ENCODE measurements at places on chromosomes 5 and 9.
A peak's percentile ranks its signal among the peaks of the same experiment; 100 is the strongest.

DNA sequence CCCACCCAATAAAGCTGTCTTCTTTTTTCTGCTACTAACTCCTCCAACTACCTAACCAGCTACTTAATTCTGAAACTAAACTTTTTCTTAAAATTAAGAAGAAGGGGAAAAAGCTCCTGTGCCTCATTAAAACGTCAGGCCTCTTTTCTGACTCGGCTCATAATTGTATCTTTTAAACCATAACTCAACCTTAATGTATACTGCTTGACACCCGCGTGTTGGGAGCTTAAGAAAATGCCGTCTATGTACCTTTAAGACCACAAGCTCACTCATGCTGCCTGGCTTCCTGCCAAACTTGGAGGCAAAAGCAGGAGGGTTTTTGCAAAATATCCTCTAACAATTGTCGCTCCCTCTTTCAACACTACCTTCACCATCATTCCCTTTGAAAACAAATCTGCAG is 5.0 kb downstream of the EBF1 start:
- DNase-seq: peak; percentile 27

DNA sequence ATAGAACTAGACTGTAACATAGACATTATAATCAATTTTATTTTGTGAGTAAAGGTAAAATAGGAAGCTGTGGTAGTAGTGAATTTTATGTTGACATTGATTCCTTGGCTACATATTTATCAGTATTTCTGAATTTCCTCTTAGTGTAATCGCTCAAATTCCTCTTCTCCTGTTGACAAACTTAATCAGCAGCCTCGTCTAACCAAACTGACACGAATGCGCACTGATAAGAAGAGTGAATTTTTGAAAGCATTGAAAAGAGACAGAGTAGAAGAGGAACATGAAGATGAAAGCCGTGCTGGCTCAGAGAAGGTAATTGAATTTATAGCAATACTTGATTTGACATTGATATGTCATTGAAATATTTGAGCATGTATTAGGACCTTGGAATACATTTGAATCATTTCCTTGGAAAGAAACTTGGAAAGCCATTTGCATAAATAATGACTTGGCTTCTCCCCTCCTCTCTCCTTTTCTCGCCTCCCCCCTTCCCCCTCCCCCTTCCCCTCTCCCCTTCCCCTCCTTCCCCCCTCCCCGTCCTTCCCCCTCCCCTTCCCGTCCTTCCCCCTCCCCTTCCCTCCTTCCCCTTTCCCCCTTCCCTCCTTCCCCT is 75.5 kb downstream of the GPBP1 start:
- no peak for DNase-seq

DNA sequence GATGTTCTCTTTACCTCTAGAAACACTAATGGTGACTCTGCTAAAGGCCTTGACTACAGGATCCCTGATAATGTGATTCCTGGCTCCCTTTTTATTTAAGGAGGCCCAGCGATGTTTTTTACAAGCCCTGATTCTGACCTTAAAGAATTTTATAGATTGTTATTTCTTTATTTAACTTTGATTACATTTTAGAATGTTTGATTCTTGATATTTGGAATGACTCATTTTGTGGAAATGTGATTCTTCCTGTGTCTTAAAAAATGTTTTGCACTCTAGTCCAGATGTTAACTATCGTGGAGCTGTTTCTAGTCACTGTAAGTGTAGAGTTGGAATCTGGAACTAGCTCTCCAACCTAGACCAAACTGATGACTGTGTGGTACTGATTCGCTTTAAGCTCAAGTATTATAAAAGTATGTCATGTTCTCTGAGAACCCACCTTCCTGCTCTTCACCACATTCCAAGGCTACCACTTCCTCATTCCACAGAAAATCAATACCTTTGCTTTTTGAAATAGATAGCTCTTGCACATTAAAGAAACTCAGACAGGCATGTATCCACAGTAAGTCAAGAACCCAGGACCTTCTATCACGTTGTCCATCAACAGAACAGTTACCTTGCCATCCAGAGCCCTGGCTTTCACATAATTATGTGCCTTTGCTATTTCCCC is 65.2 kb downstream of the JMY start:
- no peak for DNase-seq

DNA sequence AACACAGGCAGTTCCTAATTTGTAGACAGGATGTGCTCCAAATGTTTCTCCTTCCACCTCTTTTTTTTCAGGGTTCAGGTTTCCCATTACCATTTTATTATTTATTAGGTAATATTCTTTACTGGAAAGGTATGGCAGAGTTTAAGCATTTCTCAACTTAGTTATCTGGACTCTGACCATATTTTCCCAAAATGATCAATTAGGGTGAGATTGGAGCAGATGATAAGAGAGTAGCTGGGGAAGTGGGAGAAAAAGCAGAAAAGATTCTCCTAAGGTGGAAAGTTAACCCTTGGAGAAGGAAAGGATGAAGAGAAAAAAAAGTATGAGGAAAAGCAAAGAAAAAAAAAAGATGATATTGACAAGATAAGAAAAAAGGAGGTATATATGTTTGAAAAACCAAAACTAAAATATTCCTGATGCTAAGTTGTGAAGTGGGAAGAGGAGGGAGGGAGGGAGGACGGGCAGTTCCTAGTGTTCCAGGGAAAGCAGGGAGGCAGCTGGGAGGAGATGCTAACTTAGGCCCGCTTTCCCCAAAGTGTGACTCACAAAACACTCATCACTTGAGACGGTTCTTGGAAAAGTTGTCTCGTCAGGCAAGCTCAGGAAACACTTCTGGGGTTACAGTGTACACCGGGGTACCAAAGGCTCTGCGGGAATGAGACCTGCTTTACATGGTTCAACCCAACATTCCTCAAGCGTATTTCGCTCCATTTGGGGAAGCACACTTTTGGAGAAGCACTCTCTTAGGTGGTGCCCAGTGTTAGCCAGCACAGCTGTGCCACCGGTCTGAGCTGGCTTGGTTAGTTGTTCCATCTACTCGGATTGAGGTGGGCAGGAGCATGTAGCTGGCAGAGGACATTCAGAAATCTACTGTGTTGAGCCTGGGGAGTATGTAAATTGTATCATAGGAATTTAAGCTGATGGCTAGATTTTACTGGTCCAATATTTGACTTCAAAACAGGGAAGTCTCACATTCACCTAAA is 35.1 kb downstream of the B4GALT1 start:
- DNase-seq: no peak

DNA sequence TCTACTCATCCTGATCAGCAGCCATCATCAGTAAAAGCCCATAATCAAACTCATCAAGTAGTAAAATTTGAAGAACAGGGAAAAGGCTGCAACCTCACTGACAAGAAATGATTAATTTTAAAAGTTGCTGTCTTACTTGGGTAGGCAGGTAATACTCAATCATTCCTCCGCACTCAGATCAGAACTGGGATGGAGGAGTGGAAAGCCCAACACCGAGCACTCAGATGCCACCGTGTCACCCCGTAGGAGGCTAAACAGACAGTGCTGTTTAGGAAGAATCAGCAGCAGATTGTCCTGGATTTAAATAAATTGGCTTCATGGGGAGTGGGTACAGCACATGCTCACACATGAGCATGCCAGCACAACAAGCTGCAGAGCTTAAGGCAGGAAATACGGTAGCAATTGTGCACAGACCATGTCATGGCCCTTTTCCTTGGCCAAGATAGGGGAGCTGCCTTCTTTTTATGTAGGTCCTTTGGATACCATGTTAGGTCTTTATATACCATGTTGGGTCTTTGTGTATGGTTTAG is 92.6 kb upstream of the CDH6 start:
- no peak for DNase-seq

- no peak for DNase-seq
These were observed 83.8 kb upstream of the RAPGEF1 start for GRCh38 chr9:131823701-131824146.

GRCh38 chr5:98309785-98310598 is 463.5 kb upstream of the RGMB start:
- DNase-seq: no peak

DNA sequence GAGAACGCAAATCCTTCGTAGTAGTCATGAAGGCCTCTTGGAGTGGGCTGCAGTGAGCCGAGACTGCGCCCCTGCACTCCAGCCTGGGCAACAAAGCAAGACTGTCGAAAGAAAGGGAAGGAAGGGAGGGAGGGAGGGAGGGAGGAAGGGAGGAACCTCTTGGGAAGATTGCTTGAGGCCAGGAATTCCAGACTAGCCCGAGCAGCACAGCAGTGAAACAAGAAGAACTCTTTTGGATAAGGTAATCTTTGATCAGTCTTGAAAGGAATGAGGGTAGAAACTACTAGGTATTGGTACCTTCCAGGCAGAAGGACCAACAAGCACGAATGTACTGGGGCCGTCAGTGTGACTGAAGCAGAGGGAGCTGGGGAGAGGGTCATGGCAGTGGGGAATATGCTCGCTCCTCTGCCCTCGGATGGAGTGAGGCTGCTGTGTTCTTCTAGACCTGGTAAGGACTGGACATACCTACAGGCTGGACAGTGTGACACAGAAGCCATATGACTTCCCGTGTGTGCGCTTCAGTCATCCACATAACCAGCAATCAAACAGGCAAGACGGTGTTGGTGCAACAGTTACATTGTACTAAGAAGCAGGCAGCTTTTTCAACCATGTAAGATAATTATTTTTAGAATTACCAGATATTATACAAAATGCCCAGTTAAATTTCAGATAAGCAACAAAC is 45.2 kb downstream of the P4HA2 start:
- DNase-seq: no peak

GRCh38 chr5:96703995-96704394 is 41.8 kb downstream of the CAST start:
- DNase-seq: no peak

DNA sequence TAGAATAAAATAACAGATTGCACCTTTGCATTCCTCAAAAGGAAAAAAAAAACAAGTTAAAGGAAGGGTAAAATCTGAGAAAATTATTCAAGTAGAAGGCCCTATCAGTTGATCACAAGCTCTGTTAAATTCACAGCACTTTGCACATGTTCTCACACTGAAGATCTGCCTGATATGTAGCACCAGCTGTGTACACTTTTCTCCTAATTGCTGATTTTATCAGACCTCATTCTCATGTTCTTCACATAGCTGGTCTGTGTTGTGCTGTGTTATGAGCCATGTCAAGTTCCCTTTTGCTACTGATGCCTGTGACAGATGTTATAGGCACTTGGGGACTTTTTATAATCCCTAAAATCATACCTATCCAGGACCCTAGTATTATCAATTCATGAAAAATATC is 390.4 kb upstream of the PRR16 start:
- no peak for DNase-seq

- no peak for DNase-seq
These were observed 122.5 kb downstream of the SLC1A3 start for GRCh38 chr5:36728697-36729543.

GRCh38 chr5:161562446-161562845 is 15.9 kb upstream of the GABRB2 start:
- DNase-seq: no peak

- no peak for DNase-seq
These were observed 510 bp downstream of the NOXA1 start for GRCh38 chr9:137423514-137424291.

DNA sequence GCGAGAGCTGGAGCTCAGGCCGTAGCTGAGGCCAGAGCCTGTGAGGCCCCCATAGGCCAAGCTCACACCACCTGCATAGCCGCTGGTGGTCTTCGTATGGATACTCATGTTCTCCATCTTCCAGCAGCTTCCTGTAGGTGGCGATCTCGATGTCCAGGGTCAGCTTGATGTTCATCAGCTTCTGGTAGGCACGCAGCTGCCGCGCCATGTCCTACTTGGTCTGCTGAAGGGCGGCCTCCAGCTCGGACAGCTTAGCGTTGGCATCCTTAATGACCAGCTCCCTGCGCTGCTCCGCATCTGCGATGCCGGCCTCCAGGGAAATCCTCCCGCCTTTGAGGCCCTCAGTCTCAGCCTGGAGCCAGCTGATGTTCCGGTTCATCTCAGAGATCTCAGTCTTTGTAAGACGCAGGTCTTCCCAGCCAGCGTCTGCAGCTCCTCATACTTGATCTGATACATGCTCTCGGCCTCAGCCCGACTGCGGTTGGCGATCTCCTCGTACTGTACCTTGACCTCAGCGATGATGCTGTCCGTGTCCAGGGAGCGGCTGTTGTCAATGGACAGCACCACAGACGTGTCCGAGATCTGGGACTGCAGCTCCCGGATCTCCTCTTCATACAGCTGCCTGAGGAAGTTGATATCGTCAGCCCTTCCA is 172.1 kb downstream of the PPP2R2B start:
- DNase-seq: no peak

DNA sequence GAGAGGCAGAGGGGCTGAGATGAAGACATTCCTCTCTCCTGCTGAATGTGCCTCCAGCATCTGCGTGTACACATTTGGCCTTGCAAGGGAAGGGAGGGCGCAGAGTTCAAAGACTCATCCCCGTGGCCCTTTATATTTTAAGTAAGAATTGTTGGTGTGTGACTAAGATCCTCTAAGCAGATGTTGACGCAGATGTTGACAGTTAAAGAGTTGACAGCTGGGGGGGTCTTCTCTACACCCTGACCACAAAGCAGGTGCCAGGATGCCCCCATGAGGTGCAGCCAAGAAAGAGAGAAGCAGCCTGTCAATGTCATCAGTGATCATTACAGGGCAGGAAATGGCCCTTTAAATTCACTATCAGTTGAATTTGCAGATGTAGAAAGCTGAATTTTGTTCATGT is 262.9 kb downstream of the IRX1 start:
- no peak for DNase-seq

DNA sequence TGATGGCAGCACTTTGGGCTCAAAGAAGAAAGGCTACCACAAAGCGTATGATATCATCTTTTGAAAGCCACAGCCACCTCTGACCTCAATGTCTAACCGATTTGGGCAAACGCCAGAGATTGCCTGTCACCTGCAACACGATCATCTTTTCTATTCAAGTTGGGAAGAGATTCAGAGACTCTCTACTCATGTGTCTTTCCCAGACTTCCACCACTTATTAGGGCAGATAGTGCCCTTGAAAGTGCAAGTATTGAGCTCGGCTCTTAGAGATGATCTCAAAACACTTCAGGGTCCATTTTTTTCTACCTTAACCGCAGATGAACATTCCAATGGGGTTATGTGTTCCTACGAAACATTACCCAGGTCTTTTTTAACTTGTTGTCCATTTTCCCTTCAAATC is 213.7 kb downstream of the DRD1 start:
- DNase-seq: no peak

- no peak for DNase-seq
These were observed 16.8 kb downstream of the SERINC5 start for GRCh38 chr5:80238778-80239679.
